ENCODE measurements at places on chromosomes 16 and 17. TPM values are rescaled to one million over a fixed set of nuclear protein-coding genes. Genes with fewer than 3 reads are reported as not detected.

The TEKT3 gene
- total RNA-seq: not detected

The LGALS9B gene
- total RNA-seq: not detected

The SPATA32 gene
- total RNA-seq: not detected

The OTOP3 gene
- not detected for total RNA-seq

The TP53TG3 gene
- not detected for total RNA-seq

The MYH8 gene
- not detected for total RNA-seq

The TERB1 gene
- total RNA-seq: 0.20 TPM

The QPRT gene
- total RNA-seq: 3.5 TPM

Measured in CD8-positive, alpha-beta memory T cell (primary cell).